ENCODE measurements at places on chromosomes 2 and 18.

DNA sequence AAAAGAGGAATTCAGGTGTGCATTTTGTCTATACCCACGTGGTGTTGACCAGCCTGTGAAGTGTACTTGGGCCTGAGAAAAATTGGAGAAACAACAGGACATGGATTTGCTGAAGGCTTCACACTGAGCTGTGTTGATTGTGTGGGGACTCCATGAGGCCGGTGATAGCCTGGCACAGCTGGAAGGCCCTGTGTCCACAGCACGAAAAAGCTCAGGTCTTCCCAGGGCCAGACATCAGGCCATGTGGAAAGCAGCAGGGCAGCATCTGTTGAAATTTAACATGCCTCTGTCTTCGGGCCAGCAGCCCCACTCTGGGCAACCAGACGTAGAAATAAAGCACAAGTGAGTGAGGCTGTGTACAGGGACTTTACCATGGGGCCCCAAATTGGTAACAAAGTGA, 84.1 kb downstream of the HS6ST1 start:
- DNase-seq, result no peak

DNA sequence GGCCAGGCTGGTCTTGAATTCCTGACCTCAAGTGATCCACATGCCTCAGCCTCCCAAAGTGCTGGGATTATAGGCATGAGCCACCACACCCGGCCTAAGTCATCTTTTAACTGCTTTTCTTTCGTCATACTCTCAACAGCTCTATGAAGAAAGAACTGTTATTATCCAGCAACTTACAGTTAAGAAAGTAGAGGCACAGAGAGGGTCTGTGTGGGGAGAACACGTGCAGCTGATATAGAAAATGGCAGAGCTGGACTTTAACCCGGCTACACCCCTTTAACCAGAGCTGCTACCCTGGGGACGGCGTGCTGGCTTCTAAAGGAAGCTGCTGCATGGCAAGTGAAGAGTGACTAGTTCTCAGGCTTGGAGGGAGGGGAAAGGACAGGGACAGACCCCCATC, 25.5 kb downstream of the IGFBP2 start:
- DNase-seq, result no peak

GRCh38 chr18:47800248-47800647, 130.2 kb downstream of the SMAD2 start:
- DNase-seq, result no peak

GRCh38 chr2:38959938-38960608, 70.4 kb downstream of the ARHGEF33 start:
- DNase-seq, result peak; percentile 62

- no peak for DNase-seq
Observed at GRCh38 chr2:205175831-205176230, 506.5 kb upstream of the NRP2 start.

DNA sequence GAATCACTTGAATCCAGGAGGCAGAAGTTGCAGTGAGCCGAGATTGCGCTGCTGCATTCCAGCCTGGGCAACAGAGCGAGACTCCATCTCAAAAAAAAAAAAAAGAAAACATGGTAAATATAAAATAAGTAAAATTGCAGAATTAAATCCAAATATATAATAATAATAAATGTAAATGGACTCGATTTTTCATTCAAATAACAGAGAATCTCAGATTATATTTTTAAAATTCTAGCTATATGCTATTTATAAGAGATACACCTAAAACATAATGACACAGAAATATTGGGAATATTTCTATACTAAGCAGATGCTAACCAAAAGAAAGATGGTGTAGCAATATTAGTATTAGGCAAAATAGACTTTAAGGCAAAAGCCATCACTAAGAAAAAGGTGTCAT, 15.1 kb upstream of the NEURL3 start:
- DNase-seq, result no peak

GRCh38 chr18:78995740-78996395, 16.2 kb downstream of the SALL3 start:
- peak; percentile 15 for DNase-seq

DNA sequence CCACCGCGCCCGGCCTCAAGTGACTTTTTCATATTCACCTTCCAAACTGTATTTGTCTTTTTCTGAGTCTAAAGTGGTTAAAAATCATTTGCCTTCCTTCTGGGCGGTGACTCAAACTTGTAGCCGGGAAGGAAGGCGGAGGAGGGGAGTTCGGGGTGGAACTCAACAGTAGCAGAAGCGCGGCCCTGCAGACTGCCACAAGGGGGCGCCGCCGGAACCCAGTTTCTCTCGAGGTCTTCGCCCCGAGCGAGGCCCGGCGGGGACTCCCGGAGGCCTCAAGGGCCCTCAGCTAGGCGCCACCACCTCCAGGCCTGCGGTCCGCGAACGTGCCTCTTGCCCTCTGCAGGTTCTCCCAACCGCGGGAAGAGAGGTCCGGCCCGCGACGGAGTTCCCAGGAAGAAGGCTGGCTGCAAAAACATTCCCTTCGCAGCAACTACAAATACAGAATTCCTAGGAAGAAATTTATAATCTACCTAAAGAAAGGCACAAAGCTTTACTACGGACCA, 16.8 kb upstream of the ITM2C start:
- peak; percentile 75 for DNase-seq

DNA sequence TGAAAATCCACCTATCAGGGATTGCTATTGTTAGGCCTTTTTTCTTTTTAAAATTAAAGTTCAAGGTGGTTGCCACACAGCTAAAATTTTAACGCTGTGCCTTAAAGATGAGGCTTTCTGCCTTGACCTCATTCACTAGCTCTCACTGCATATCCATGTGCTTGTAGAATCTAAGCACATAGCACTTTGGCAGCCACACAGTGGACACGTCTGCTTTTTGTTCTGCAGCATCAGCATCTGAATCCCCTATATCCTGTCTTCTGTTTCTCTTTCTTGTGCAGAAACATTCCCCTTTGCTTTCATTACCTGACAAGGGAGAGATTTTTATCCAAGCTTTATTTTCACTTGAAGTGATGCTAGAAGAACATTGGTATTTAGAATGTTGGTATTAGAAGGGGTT, 38.1 kb downstream of the RALB start:
- DNase-seq, result no peak

GRCh38 chr2:113070606-113070975, 2.8 kb downstream of the IL1F10 start:
- no peak for DNase-seq

GRCh38 chr18:57051021-57051656, 95.7 kb upstream of the BOD1L2 start:
- no peak for DNase-seq

DNA sequence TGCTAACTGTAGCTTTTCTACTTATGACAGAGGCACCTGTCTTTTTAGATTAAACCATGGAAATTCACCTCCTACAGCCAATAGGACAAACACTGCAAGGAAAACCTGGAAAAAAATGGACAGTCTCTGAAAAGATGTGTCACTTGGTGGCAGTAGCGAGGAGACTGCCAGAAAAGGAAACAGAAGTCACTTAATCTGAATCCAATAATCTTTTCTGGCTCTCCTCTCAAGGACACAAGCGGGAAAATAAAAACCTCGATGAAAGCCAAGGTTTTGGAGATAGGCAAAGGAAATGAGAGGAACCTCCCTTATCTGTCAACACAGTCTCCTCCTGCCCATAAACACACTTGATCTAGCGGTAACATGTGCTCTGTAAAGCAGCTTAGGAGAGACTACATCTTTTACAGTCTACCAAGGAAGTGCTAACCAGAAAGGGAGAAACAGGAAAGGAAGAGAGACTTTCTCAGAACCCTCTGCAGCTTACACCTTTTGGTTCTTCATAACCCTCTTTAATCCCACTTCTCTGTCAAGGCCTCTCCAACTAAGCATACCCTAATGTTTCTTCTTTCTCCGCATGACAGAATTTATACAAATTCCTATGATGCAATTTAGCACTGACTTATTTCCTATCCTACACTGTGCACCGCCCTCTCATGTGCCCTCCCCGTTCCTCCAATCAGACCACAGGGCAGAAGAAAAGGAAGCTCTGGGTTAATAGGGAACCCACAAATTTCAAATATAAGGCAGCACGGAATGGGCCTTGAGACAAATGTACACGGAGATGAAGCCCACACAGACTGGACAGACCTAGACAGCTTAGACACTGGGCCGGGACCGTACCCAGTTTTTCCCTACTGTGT, 52.8 kb downstream of the CLASP1 start:
- peak; percentile 50 for DNase-seq

DNA sequence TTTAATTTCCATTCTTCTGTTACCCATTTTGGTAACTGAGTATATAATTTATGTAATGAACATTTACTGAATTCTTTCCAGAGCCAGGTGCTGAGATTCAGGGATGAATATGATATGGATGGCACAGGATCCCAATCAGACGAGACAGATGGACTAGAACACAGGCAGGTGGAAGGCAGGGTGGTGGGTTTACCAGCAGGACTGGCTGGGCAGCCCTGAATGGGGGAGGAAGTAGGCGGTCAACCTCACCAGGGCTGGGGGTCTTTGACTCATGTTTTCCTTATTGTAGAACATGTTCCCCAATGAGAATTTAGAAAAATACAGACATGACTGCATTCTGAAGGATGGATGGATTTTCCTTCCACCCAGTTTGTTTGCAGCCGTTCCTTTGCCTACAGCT, 80.3 kb downstream of the CIB4 start:
- no peak for DNase-seq

GRCh38 chr2:48543895-48544294, 13.9 kb downstream of the STON1 start:
- DNase-seq, result no peak

DNA sequence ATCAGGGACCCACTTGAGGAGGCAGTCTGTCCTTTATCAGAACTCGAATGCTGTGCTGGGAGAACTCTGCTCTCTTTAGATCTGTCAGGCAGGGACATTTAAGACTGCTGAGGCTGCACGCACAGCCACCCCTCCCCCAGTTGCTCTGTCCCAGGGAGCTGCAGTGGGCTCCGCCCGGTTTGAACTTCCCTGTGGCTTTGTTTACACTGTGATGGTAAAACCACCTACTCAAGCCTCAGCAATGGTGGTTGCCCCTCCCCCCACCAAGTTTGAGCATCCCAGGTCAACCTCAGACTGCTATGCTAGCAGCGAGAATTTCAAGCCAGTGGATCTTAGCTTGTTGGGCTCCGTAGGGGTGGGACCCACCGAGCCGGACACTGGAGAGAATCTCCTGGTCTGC, 11.8 kb upstream of the LHCGR start:
- DNase-seq, result no peak

- DNase-seq, result peak; percentile 38
Observed at GRCh38 chr2:105617631-105618350, 126.9 kb upstream of the NCK2 start.

- no peak for DNase-seq
Observed at GRCh38 chr2:23390152-23390551, 5.2 kb downstream of the KLHL29 start.

- no peak for DNase-seq
Observed at GRCh38 chr2:173568054-173568453, 213.4 kb downstream of the CDCA7 start.

DNA sequence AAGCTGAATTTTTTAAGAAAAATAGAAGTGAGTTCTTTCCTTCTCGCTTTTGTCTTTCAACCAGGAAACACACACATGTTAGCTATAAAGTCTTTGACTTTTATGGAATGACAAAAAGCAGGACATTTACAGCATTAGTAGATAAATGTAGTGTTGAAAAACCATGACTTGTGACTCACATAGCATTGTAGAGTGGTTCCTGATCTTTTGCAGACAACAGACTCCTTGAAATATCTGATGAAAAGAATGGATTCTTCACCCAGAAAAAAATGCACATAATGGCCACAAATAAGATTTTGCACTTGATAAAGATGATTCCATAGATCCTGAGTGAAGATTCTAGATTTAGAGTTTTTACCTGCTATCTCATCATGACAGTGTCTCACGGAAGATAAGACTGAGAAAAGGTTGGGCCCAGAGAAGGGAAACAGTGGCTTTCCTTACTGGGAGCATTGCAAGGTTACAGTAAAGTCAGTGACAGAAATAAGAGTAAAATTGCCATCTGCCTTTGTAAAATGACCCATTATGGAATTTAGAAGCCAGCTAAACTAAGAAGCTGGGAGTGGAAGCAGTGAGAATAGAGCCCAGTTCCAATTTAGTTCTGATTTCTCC, 14.0 kb downstream of the SMARCAL1 start:
- no peak for DNase-seq

- DNase-seq, result peak; percentile 39
Observed at GRCh38 chr2:222364285-222364895, 60.0 kb upstream of the SGPP2 start.

GRCh38 chr18:58032233-58032632, 11.8 kb upstream of the NEDD4L start:
- no peak for DNase-seq

GRCh38 chr2:54635554-54636152, 87.8 kb upstream of the EML6 start:
- no peak for DNase-seq

- DNase-seq, result peak; percentile 28
Observed at GRCh38 chr2:218880102-218880858, at the start of gene WNT10A. Gene WNT10A, plus strand, starts transcription at chr2:218880852. Its CDS starts 144 bp downstream, at chr2:218880996.

DNA sequence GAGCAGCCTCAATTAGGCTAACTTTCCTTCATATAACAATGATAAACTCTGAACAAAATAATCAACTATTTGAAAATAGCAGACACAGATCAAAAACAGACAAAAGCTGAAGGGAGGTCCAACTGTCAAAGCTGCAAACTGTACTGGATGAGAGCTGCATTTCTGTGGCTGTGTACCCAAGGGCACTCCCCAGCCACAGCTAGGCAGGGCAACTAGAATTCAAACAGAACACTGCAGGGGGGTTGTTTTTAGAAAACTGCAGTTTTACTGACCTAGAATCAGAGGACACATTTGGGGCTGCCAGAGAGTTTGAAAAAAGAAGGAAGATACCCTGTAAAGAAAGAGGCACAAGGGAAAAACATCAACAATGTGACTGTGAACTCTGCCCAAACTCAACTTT, 56.8 kb downstream of the SMAD2 start:
- no peak for DNase-seq

- no peak for DNase-seq
Observed at GRCh38 chr2:194015751-194016150, 1641.3 kb upstream of the SLC39A10 start.

GRCh38 chr18:50981381-50981780, 13.5 kb downstream of the ELAC1 start:
- no peak for DNase-seq

DNA sequence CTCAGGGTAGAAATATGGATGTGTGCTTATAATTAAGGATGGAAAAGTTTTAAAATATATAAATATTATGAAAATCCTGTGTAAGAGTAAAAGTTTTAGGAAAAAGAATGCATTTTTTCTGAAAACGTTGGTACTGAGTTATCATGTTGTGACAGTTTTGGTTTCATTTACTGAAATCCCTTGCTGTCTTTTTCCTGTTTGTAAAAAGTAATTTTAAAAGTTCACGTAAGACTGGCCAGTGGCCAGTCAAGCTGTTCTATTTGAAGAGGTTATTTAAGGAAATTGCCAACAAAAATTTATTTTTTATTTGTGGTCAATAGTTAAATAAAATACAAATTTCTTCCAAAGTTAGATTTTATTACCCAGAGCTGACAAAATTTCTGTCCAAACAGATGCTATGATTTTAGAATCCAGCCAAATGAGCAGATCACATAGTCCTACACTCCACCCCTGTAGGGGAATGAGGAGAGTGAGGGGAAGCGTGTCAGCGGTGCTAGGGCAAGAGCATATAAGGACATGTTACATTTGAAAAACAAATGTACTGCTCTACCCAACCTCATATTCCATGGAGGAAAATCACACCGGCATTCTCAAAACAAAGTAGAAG, 297.8 kb upstream of the TFPI start:
- no peak for DNase-seq
